SK-N-SH (cell line): ENCODE measurements at places on chromosomes 12 and 14. TPM values are rescaled to one million over a fixed set of nuclear protein-coding genes. Genes with fewer than 3 reads are reported as not detected.

- no peak for DNase-seq
These were observed 995 bp downstream of the TNFRSF1A start for GRCh38 chr12:6340745-6341416.

DNA sequence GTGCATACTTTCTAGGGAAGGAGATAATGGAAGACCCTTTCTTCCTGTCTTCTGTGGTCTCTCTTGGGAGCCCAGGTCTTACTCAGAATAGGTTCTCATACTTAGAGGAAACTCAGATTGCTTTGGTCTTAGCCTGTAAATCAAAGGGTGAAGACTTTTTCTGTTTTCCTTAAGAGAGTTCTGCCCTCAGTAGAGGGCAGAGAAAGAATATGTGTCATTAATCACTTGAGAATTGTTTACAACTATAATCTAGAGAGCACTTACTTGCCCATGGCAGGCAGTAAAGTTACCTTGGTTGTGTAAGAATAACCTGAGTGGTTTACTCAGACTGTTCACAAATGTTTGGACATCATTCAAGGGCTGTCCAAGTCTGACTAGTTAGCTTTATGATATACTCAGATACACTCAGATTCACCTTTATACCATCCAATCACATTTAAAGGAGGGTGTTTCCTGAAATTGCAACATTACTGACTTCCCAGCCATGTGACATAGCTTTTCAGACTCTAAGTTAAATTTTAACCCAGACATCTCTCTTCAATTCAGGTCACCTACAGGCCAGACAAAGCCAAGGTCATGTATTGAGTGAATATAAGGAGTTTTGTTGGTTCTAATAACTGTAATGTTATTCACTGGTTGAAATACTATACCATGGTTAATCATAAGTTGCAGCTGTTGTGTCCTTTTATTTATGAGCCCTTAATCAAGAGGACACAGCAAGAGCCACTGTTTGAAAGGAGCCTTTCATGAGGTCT is 372.2 kb downstream of the RAD51B start:
- no peak for DNase-seq

DNA sequence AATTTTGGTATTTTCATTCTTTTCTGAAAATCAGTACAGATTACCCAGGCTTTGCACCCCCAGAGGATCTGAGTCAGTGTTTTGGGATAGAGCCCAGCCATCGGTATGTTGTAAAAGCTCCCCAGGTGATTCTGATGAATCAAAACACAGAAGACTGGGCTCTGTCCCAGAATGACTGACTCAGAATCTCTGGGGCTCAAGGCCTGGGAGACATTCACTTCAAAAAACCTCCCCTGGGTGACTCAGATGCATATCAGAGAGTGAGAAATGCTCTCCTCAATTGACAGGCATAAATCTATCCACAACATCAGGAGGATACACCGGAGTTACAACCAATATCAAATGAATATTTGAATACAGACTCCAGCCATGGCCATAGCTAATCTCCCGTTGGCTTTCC is 32.6 kb downstream of the SLC35F4 start:
- DNase-seq: no peak

- no peak for DNase-seq
These were observed 177.1 kb downstream of the CACNA1C start for GRCh38 chr12:2229661-2230539.

- no peak for DNase-seq
These were observed 398.1 kb downstream of the ZFP36L1 start for GRCh38 chr14:68394764-68395143.

DNA sequence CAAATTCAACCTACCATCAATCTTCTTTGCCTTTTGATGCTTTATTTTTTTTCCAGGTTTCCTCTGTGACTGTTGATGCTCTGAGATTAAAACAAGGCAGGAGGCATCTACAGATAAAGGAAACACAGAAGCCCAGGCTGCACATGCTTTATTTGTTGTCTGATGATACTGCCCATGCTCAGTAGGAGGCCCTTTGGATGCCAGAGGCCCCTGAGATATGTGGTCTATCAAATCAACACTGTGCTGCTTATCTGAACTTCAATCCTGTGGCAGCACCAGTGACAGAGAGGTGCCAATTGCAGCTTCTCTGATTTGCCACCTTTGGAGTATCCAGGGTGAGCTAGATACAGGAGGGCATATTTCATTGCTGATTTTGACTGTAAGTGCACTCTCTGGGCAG is 571.3 kb upstream of the TBX3 start:
- DNase-seq: peak; percentile 51

- no peak for DNase-seq
These were observed 84.2 kb upstream of the TMEM263 start for GRCh38 chr12:106871477-106871876.

- DNase-seq: peak; percentile 99
These were observed 62.1 kb downstream of the HRK start for GRCh38 chr12:116818948-116819832.

GRCh38 chr14:46818147-46818546 is 166.6 kb upstream of the RPL10L start:
- DNase-seq: no peak

The WNT5B gene
- 29.3 and 29.4 TPM in 2 replicates for polyA plus RNA-seq

The LDHB gene
- polyA plus RNA-seq: 469 and 556 TPM in 2 replicates

The SLC25A21 gene
- polyA plus RNA-seq: not detected in 2 replicates
